Brain pericyte (primary cell): ENCODE measurements at places on chromosomes 12 and 14.
A peak's percentile ranks its signal among the peaks of the same experiment; 100 is the strongest.

DNA sequence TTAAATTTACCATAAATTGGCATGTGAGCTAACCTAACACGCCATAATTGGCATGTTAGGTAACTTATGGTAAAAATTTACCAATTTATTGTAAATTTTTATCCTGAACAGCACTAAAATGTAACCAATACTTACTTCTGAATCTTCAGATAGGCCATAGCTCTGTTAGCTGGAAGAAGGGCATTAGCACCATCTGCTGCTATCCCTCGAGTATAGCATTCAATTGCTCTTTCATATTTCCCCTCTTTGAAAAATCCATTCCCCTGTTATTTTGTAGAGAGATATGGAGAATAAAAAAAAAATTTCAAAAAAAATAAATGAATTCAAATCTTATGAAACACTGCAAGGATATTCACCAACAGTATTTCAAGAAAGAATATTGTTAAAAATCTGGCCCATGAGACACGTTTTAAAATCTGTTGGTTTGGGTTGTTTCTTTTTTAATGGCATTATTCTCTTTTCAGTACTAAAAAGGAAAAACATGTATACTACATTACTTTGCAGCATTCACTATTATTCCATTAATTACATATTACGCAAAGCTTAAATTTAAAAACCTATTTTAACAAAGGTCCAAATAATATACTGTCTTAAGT lies 19.1 kb downstream of the RPAP3 start:
- DNase-seq = no peak

DNA sequence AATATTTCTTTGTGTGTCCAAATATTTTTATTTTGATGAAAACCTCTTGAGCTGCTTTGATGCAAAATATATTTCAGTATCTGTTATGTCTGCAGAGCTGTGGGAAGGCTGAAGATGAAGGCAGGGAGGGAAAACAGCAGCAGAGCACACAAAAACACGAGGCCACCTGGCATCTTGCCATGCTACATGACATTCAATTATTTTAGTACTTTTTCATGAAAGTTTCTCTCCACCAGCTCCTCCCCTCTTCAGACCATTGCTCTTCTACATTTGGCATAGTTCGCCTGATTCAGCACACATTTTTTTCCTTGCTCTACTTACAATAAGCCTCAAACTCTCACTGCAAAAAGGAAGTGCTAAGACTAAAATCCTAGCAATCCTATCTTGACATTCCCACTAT lies 4.6 kb upstream of the ALX1 start:
- DNase-seq = no peak

- DNase-seq = no peak
Observed at GRCh38 chr14:32259368-32260013, 56.4 kb upstream of the RNU6-8 start.

- DNase-seq = no peak
Observed at GRCh38 chr14:68781161-68782021, 11.5 kb downstream of the ZFP36L1 start.

GRCh38 chr14:90758959-90759358 lies 57.3 kb downstream of the TTC7B start:
- DNase-seq = no peak

DNA sequence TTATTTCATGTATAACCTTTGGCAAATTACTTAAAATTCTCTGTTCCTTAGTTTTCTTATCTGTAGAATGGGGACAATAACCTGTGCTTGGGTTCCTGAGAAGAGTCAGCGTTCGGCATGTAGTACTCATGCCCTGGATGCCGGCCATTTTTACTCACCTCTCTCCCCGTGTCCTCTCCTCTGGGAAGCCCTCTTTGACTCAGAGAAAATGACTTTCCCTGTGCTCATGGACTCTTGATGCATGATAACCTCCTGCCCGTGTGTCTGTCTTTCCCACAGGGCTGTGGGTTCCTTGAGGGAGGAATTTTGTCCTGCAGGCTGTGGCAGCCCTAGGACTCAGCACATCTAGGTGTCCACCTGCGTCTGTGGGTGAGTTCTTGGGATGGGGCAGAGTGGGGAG lies 5.8 kb upstream of the C1RL start:
- DNase-seq = no peak

GRCh38 chr14:94598816-94599655 lies 13.2 kb upstream of the SERPINA3 start:
- peak; percentile 87 for DNase-seq

DNA sequence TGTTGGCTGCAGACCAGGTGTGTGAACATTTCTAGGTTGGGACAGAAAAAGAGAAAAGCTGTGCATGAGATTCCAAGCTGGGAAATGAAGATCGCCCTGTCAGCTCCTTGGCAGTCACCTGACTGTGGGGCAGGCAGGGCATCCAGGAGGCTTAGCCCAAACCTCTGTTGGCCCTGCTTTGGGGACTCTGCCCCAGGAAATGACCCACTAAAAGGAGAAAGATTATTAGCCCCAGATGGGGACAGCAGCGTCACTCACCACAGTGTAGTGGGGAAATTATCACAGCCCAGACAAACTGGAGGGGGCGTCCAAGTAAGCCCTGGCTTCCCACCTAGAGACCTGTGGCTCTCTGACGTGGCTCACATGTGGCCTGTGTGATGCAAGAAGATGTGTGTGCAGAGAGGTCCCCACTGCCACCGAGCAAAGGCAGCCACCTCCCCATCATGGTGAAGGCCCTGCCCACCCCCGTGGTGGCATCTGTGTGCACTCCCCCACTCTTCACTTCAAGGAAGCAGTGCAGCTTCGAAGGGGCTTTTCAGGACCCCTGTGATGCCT lies 39.1 kb downstream of the DIO3 start:
- no peak for DNase-seq

DNA sequence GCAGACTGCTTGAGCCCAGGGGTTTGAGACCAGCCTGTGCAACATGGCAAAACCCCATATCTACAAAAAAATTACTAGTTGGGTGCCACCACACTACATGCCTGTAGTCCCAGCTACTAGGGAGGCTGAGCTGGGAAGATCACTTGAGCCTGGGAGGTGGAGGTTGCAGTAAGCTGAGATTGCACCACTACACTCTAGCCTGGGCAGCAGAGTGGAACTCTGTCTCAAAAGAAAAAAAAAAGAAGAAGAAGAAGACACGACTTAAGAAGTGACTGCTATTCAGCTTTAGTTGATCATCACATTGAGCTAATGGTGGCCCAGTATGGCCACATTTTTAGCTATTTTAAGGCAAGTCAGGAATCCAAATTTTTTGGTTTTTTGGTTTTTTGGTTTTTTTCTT lies 8.9 kb upstream of the METTL17 start:
- no peak for DNase-seq

DNA sequence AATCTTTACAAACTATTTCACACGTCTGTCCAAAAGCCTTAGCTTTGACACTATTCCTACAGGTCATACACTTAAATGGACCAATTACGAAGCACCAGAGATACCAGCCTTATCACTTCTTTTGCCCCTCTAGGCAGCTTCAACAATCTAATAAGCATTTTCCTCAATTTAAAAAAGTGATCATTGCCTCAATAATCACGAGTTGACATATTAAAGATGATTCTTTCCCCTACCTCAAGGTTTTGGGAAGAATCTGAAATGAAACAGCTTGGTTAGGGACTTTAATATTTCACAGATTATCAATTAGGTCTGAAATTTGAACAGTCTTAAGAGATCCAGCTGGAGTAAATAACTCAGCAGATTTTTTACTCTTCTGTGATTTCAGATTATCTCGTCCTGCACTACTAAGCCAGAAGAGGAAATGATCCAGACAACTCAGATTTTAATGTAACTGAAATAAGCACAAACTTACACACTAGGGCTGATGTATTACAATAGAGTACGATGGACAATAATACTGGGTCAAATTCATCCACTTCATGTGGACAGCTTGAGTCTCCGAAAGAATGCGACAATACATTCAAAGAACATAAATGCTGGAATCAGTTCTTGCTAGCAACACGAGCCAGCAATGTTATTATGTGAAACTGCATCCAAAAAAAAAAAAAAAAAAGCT lies 15.9 kb downstream of the UBE2N start:
- DNase-seq = no peak
